ENCODE measurements at places on chromosomes 5 and 9. TPM values are rescaled to one million over a fixed set of nuclear protein-coding genes. Genes with fewer than 3 reads are reported as not detected.
A peak's percentile ranks its signal among the peaks of the same experiment; 100 is the strongest.

DNA sequence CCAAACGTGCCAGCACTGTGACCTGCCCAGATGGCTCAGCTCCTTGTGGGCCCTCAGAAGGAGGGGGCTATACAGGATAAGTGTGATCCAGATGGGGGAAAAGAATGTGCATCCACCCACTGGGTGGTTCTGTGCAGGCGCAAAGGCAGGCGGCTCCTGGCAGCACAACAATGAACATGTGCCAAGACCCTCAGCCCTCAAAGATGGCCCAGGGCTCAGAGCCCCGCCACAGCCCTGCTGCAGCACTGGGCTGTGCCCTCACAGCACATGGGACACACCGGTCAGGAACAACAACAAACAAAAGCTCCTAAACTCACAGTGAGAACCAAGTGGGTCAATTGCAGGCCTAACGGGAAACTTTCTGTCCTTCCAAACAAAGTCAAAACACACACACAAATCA is 4.7 kb downstream of the SEMA4D start:
- DNase-seq: no peak

DNA sequence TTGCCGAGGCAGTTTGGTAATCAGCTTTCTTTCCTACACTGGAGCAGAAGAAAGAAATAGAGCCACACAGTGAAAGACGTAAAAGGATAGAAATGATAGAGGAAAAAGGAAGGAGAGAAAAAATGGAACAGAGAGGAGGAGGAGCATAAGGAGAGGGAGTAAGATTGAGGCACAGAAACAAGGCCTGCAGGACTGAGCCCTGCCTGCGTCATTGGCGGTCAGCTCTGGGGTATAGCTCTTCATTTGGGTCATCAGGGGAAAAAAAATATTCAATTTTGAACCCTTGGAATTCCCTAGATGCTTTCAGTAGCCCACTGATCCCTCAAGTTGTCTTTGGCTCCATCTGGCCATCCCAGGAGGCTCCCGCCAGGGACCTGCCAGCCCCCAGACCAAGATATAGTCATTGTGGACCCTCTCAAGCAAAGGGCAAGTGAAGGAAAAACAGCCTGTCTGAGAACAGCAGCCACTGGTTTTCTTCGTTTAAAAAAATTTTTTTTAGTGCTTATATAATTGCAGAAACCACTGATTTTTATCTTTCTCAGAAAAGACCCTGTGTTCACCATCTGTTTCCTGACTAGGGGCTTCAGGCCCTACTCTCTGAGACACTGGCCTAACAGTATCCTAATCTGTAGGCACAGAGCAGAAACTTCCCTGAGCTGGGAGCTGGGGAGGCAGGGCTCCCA is 31.3 kb upstream of the MATR3 start:
- no peak for DNase-seq

GRCh38 chr5:110977915-110978314 is 93.6 kb upstream of the TSLP start:
- DNase-seq: no peak

DNA sequence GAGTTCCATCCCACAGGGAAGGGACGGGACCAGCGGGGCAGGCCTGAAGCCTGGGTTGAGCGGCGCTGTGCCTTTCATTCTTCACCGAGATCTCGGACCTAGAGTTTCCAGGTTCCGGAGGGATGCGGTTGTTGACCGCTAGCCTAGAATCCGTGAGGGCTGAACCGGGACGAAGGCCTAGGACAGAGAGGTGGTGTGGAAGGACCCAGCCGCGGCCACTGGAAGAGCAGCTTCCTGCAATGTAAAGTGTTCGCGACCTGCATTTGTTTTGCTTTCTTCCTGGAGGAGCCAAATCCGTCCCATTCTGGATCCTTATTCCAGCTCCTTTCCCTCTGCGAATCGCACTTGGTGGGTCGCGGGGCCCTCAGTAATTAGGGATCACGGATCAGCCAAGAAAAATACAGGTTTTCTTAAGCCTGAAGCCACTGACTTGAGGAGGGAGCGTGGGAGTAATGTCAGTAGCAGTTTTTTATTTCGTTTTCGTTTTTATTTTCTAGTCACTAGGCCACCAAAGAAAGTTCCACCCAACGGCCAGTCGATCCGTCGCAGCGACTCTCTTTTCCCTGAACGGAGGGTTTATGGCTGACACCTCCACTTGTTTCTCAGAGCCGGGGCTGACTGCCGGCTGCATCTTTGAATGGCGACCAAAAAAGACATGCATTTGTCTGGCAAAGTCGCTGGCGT is 48.6 kb downstream of the ANXA2R start:
- no peak for DNase-seq

DNA sequence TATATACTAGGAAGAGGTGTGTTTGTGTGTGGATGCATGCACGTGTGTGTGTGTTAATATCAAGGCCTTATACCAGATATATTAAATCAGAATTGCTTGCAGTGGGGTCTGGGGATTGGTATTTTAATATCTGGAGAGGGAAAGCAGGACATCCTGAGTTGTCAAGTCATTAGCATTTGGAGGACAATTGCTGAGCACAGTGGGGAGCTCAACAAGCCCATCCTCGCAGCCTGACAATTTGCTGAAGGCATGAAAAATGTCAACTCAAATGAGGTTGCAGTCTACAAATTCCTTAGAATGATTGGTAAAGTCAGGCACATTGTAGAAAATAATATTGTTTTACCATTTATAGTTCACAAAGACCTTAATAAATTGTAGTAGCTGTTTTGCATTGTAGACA is 627.4 kb downstream of the LRRC70 start:
- no peak for DNase-seq

DNA sequence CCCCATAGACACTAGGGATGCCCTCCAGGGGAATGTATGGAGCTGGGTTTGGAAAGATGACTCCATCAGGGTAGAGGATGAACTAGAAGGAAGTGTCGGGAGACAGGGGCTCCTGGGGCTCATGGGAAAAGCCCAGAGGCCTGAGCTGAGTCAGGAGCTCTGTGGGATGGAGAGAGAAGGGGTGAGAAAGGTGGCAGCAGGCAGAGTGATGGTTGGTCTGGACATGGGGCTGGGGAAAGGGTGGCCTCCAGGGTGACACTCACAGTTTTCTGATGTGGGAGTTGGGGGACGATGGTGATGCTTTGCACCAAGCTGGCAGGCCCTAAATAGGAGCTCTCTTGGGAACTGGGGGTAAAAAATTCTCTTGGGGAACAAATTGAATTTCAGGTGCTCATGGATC is 213.5 kb upstream of the MVB12B start:
- DNase-seq: no peak

GRCh38 chr5:72145348-72145747 is 38.1 kb downstream of the MAP1B start:
- no peak for DNase-seq

GRCh38 chr5:59760785-59761348 is 132.7 kb downstream of the PDE4D start:
- no peak for DNase-seq

GRCh38 chr5:175382171-175382570 is 61.8 kb downstream of the DRD1 start:
- DNase-seq: no peak

- peak; percentile 5 for DNase-seq
Observed at GRCh38 chr5:61202213-61202612, 39.9 kb upstream of the SMIM15 start.

- no peak for DNase-seq
Observed at GRCh38 chr9:95880021-95880690, 4.7 kb downstream of the ERCC6L2 start.

- no peak for DNase-seq
Observed at GRCh38 chr9:132739710-132740310, 69.5 kb downstream of the GTF3C4 start.

DNA sequence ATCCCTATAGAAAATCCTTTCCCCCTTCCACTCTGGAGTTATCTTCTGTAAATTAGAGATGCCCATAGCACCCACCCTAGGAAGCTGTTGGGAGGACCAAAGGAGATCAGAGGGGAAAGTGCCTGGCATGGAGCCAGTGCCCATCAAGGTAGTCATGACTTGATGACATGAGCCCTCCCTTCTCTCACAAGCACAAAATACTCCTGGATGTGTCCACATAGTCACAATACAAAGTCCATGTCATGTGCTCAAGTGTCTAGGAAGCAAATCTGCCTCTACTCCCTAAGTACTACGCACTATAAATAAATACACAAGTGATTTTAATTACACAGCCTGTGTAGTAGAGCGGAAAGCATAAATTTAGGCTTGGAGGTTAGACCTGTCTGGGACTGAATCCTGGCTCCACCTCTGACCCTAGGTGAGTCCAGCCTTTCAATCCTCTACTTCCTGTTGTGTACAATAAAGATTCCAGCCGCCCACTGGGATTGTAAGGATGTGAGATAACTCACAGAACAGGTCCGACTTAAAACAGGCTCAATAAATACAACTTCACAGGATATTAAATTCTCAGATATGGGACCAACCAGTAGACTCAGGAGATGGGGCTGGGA is 30.6 kb downstream of the TTC39B start:
- no peak for DNase-seq

DNA sequence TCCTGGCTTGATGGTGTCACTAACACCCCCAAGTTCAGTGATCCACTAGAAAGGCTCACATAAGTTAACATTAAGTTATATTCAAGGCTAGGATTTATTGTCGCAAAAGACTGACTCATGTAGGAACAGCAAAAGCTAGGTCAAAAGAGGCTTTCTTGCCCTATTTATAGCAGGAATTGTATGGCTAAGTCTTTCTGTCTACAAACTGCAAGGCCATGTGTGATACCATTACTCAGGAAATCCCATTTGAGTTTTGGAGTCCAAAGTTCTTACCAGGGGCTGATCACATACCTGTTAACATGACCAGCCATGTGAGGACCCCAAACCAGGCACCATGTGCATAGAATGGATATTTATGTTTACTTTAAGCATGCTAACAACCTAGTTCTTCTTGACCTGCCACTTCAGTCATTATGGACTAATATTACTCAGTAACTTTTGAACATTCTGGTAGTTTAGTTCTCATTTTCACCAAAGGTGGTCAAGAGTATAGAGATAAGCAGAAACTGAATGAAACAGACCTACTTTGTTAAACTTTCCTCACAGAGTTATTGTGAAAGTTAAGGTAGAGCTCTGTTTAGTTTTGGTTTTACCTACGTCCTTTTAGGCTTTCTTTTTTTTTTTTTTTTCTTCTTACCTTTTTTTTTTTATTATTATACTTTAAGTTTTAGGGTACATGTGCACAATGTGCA is 281.1 kb downstream of the FER start:
- DNase-seq: no peak

DNA sequence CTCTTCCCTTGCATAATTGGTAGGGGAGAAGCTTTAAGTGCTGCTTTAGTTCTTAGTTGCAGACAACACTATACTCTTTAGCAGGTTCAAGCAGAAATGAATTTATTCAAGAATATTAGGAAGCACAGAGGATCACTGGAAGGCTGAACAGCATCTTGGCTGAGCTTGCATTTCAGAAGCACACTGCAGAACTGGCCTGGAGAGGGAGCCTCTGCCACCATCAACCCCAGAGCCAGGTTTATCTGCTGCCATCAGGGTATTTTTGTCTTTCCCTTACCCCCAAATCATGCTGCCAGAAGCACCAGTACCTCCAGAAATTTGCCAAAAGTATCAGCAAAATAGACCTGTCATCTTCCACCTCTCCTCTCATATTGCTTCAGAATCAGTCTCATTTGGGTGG is 440.7 kb downstream of the DMAC1 start:
- DNase-seq: no peak

GRCh38 chr5:107247427-107247826 is 423.3 kb downstream of the EFNA5 start:
- DNase-seq: no peak

DNA sequence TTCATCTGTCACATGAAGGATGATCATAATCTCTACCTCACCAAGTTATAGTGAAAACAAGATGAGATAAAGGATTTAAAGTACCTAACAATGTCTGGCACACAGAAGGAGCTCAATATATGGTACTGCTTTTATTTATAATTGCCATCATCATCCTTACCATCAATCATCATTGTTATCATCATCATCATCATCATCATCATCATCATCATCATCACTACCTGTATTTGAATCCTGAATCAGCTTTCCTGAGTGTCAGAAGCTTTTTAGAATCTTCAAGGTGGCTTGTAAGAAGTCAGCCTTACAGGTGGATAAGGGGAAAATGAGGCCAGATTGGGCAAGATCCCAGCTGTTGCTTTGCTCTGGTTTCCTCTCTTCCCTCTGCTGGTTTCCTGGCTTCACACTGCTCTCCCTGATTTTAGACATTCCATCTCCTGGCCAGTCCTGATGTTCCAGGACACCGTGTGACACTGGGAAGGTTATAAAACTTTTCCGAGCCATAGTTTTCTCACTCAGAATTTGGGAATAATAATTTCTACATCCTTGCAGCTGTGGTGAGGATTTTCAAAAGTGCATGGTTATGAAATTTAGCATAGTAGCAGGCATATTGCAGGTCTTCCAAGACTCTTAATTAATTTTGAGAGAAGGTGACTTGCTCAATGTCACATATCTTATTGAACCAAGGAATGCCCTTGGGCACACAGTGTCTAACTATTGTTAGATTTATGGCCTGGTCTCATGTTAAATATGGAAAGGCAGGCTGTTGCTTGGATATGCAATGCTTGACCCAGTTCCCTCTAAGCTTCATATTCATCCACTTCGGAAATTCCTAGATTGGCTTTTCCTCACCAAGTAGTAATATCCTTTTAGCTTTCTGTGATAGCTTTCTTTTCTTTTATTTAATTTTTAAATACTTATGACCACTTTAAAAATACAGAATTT is 160.7 kb downstream of the TMEM38B start:
- DNase-seq: no peak

DNA sequence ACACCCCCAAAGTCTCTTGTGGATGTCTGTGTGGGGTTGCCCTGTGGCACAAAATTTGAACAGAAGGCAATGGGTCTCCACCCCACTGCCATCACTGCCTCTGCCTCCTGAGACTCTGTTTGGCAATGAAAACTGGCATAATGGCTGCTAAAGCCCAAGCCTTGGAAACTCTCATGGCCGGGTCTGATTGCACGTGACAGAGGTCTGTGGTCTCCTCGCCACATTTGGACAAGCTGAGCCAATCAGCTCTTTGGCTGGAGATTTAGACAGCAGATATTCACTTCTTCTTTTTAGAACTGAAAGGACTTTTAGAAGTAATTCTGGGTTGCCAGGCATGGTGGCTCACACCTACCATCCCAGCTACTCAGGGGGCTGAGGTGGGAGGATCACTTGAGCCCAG is 5.5 kb downstream of the GGTA1 start:
- no peak for DNase-seq

Gene FAM153A
- total RNA-seq: 11.4 TPM

Gene NTNG2
- 2.4 TPM for total RNA-seq

Gene PCDHB15
- total RNA-seq: not detected

Gene SYK
- 0.16 TPM for total RNA-seq

Gene SPATA31E1
- not detected for total RNA-seq

Gene GABRB2
- total RNA-seq: not detected

Gene ITK
- 308 TPM for total RNA-seq

Gene SHOC1
- total RNA-seq: 0.04 TPM

Gene ANXA2R
- 5.3 TPM for total RNA-seq

Gene EPB41L4A
- total RNA-seq: 0.27 TPM

Gene FGF1
- not detected for total RNA-seq

Gene RCL1
- 32.0 TPM for total RNA-seq

Gene PHF24
- 0.09 TPM for total RNA-seq

Gene ADGRV1
- not detected for total RNA-seq

Gene ALDOB
- not detected for total RNA-seq
